ENCODE measurements at places on chromosomes 16 and 17.

DNA sequence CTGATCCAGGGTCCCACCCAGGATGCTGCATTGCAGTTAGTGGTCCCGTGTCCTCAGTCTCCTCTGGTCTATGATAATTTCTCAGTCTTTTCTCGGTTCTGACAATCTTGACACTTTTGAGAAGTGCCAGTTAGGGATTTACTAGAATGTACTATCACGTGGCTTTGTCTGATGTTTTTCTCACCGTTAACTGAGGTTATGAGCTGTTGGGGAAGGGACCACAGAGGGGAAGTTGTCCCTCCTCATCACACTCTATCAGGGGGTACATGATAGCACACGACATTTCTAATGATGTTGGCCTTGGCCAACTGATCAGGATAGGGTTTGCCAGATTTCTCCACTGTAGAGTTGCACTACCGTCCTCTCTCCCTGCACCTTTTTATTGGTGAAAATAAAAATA is 250.9 kb upstream of the SDK2 start:
- DNase-seq = no peak

GRCh38 chr17:51124640-51125503 is 4.2 kb upstream of the SPAG9 start:
- no peak for DNase-seq

DNA sequence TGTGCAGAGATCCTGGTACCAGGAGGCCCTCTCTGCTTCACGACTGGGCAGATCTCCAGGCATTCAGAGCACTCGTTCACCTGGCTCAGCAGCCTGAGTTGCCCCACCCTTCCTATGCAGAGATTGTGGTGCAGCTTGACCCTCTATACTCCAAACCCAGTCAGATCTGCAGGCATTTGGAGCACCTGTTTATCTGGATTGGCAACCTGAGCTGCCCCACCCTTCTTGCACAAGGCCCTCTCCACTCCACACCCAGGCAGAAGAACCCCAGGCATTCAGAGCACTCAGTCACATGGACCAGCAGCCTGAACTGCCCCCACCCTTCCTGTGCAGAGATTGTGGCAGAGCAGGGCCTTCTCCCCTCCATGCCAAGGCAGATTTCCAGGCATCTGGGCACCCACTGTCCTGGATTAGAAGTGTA is 88.4 kb upstream of the CDH5 start:
- DNase-seq = no peak

GRCh38 chr17:6910987-6911603 is 79.6 kb upstream of the TEKT1 start:
- DNase-seq = no peak

- no peak for DNase-seq
Observed at GRCh38 chr17:81960130-81960958, 643 bp downstream of the NOTUM start.

DNA sequence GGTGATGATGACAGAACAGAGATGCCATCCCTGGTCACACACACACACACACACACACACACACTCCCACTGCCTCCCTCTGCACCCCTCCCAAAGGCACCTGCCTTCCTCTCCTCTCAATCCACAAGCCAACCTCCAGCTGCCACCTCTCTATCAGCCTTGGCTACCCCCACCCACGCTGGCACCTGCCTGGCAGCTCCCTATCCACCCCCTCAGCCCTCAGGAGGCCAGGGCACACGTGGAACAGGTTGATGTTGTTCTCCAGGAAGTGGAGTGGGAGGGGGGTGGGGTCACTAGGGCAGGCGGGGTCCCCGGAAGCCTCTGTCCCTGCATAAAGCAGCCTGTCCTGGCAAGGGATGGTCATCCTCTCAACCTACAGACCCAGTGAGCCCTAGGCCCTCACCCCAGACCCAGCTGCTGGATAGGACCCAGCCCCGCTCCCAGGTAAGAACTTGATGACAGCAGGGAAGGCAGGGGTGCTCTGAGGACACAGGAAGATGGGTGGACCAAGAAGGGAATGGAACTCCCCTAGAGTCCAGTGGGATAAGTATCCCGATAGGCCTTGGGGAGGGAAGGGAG is at the start of gene GSDMA:
Gene GSDMA (plus strand): TSS at position 363 of the 579 bp plus-strand sequence. CDS start 2,684 bp downstream, outside the sequence.
- no peak for DNase-seq

DNA sequence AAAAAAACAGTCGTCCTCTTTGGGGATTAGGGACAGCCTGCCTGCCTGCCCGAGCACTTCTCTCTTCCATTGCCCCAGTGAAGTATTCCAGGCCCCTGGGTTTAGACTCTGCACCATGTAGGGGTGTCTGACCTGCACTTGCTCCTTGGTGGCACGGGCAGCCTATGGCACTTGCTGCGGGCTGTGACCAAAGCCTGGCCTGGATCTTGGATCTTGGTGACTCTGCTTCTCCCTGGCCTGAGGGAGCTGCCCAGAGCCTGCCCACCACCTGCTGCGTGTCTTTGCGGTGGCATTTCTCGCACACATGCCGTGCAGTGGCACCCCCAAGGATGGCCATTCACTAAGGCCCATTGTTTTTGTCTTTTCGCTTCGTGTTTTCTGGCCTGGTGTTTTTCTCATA is 6.1 kb upstream of the STH start:
- DNase-seq = no peak

DNA sequence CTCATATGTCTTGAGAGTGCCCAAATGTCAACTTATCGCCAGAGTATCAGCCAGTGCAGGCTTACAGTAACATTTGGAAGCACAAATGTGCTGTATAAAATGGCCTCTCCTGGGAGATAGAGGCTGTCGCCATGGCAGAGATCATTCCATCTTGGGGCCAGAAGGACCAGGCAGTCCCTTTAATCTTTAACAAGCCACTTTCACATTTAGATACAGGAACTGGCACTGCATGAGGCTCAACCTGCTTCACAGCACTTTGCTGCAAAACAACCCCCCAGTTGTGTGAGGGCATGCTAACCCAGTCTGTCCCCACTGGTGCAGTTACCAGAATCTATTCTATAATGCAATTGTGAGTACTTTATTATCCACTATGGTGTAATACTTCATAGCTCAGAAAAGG is 4.7 kb upstream of the RFFL start:
- no peak for DNase-seq

DNA sequence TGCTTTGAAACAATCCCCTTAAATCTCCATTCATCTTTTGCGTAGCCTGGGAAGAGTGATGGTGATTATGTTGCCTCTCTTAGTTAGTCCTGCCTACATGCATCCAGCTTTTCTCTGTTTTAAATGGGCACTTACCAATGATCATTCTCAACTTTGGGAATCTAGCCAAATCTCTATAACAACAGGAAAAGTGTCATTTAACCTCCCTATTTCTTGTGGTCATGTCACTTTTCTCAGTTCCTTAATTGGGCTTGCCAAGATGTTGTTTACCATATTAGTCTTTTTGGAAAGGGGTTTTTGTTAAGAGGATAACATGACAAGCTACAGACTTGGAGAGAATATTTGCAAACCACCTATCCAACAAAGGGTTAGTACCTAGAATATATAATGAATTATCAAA is 15.6 kb upstream of the CLEC10A start:
- DNase-seq = no peak

- no peak for DNase-seq
Observed at GRCh38 chr17:46994993-46995392, 15.9 kb upstream of the RPRML start.

- no peak for DNase-seq
Observed at GRCh38 chr17:19781488-19782458, 33.7 kb upstream of the ALDH3A1 start.

- no peak for DNase-seq
Observed at GRCh38 chr17:72838068-72838467, 254.4 kb downstream of the SLC39A11 start.

GRCh38 chr17:72761431-72761830 is 331.1 kb downstream of the SLC39A11 start:
- DNase-seq = no peak

- DNase-seq = no peak
Observed at GRCh38 chr16:14146445-14146844, 75.3 kb downstream of the MRTFB start.

- DNase-seq = no peak
Observed at GRCh38 chr17:40035162-40035559, 19.0 kb downstream of the MED24 start.

GRCh38 chr17:12567077-12568053 is 98.3 kb upstream of the MYOCD start:
- no peak for DNase-seq

DNA sequence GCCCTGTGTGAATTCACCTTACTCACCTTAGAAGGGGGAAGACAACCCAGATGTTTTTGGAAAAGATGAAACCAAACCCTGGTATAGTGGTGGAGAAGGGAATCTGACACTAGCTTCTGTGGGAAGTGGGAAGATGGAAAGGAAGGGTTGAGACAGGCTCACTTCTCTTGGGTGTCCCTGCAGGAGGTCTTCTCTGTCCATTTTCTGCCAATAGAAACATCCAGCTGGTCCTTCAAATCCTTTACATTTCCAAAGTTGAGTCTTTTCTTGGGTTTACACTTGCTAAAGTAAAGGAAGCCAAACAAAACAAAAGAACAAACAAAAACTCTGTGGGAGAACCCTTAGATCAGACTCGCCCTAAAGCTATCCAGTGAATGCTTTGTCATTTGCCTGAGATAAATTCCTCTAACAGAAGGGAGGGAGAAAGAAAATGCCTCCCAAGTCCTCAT is 10.2 kb downstream of the HOXB1 start:
- DNase-seq = no peak

GRCh38 chr17:33837281-33837680 is 417.8 kb upstream of the CCL2 start:
- DNase-seq = no peak

DNA sequence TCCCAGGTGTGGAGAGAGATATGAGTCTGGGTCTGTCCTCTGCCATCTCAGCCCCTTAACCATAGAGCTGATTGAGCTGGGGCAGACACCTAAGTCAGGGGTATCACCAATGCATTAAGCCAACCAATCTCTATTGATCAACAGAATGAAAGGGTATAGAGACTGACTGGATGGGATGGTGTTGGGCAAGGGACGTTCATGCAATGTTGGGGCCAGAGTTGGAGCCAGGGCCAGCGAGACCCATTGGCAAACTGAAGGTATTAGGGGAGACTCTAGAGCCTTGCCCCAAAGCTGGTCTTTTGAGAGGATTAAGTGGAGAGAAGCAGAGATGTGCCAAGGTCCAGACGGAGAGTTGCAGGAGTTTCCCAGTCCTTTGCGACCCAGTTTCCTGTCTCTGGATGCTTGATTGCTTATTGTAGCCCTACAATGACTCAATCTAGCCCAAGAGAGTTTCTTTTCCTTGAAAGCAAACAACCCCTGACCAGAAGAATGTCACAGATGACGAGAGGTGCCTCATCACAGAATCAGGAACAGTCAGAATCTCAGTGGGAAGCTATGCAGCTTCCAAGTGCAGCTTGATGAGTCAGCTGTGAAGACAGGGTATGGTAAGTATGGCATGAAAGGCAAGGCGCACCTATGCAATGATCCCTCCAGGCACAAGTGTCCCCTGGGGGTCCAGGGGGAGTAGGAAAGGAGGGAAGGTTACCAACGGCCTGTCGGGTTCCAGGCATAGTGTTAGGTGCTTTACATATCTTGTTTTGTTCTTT is 137.2 kb downstream of the UTP18 start:
- no peak for DNase-seq

DNA sequence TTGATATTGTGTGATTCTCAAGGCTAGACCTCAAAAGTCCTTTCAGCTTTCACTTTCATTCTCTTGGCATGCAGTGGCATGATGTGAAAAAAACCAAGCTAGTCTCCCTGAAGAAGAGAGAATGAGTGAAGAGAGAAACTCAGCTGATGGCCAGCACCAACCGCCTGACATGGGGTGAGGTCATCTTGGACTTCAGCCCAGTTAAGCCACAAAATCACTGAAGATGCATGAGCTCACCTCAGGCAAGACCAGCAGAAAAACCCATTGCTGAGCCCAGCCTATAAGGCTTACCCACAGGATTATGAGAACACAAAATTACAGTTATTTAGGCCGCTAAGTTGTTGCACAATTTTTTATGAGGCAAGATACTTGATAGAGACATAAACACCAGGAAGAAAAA is 496.5 kb downstream of the TOX3 start:
- DNase-seq = no peak

GRCh38 chr17:74972973-74973328 is 392 bp upstream of the HID1 start:
- DNase-seq = no peak

- DNase-seq = no peak
Observed at GRCh38 chr16:66004699-66005098, 361.8 kb upstream of the CDH5 start.

- no peak for DNase-seq
Observed at GRCh38 chr17:81365601-81366585, 29.4 kb upstream of the BAHCC1 start.

Measured in activated T-cell treated with anti-CD3 and anti-CD28 coated beads for 24 hours (primary cell).